ENCODE measurements at places on chromosomes 16 and 17. TPM values are rescaled to one million over a fixed set of nuclear protein-coding genes. Genes with fewer than 3 reads are reported as not detected.

The KRTAP2-1 gene
- not detected for total RNA-seq

GRCh38 chr17:29031488-29031887, 11.5 kb upstream of the PIPOX start:
- no peak for DNase-seq

DNA sequence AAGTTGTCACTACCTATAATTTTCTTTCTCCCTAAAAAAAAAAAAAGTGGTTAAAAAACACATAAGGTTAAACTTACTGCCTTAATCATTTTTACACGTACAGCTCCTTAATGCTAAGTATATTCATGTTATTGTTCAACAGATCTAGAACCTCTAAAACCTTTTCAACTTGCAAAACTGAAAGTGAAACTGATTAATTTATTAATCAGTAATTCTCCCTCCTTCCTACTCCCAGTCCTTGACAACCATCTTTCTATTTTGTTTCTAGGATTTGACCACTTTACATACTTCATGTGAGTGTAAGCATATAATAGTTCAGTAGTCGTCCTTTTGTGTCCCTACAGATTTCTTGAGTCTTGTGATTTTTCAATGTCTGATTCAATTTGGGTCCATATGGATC, 251.4 kb upstream of the KIF2B start:
- no peak for DNase-seq

- DNase-seq, result no peak
These were observed 48.0 kb downstream of the PIPOX start for GRCh38 chr17:29090750-29091605.

DNA sequence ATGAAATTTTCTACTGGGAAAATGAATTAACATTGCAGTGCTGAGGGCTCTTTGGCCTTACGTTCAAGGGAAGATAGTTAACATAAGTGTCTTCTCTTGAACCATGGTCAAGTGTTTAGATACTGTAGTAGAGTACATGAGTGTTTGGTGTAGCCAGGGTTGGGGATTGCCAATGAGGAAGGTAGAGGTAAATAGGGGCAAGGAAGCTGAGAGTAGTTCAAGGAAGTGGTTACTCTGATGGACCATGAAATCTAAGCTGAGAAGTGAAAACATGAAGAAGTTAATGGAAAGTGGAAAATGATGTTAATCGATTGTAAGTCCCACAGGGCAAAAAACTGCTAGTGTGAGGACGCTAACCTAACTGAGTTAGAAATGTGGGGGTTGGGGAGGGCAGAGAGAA, 249.6 kb upstream of the AXIN2 start:
- no peak for DNase-seq

GRCh38 chr17:49814781-49815529, 26.5 kb downstream of the KAT7 start:
- no peak for DNase-seq

- no peak for DNase-seq
These were observed 619 bp downstream of the CACNB1 start for GRCh38 chr17:39196808-39197291.

The MYOCD gene
- 0.38 TPM for total RNA-seq
